ENCODE measurements at places on chromosomes 7 and 10.

GRCh38 chr7:14637968-14638367 is 264.6 kb downstream of the DGKB start:
- no peak for DNase-seq

DNA sequence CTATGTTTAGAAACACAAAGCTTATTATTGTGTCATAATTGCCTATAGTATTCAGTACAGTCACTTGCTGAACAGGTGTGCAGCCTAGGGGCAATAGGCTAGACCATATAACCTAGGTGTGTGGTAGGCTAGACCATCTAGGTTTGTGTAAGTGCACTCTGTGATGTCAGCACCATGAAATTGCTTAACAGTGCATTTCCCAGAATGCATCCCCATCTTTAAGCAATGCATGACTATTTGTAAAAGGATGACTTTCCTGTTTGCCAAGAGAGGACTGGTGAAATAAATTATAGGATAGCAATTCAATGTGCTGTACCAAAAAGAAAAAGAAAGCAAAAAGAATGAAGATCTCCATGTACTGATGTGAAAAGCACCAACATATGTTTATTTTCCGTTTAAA is 288.7 kb upstream of the AUTS2 start:
- no peak for DNase-seq

DNA sequence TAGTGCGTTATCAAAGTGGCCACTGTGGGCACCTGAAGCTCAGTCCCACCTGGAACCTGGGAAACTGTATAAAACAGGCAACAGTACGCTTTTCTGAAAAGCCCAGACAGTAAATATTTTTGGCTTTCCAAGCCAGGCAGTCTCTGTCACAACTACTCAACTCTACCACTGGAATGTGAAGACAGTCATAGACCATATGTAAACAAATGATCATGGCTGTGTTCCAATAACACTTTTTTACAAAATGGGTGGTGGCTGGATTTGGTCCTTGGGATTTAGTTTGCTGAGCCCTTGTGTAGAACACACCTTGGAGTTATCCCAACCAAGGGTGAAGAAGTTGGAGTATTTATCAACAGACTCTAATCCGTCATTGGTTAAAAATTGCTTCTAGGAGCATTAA is 259.9 kb downstream of the SKIDA1 start:
- DNase-seq: peak; percentile 33

DNA sequence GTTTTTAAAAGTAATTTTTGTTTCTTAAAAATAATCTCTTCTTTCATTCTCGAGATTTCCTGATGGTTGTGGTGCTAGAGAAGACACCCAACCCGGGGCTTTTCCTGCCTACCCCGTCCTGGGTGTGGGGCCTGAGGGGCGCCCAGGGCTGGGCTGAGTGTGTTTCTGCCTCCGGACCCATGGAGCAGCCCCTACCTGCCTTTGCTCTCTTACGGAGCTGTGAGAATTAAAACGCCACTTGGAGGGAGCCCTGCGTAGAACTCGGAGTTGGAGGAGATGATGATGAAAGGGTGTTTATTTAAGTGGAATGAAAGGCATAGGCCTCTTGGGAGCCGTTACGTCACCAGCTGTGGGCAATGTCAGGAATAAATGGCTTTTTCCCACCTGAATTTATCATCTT is 261.8 kb upstream of the SHH start:
- DNase-seq: no peak

- no peak for DNase-seq
Measured at GRCh38 chr10:133123746-133124356, 36.1 kb downstream of the ADGRA1 start.

- DNase-seq: no peak
Measured at GRCh38 chr7:95598511-95598910, 2.2 kb upstream of the PDK4 start.

GRCh38 chr10:119138346-119139306 is 26.9 kb downstream of the SFXN4 start:
- DNase-seq: no peak

DNA sequence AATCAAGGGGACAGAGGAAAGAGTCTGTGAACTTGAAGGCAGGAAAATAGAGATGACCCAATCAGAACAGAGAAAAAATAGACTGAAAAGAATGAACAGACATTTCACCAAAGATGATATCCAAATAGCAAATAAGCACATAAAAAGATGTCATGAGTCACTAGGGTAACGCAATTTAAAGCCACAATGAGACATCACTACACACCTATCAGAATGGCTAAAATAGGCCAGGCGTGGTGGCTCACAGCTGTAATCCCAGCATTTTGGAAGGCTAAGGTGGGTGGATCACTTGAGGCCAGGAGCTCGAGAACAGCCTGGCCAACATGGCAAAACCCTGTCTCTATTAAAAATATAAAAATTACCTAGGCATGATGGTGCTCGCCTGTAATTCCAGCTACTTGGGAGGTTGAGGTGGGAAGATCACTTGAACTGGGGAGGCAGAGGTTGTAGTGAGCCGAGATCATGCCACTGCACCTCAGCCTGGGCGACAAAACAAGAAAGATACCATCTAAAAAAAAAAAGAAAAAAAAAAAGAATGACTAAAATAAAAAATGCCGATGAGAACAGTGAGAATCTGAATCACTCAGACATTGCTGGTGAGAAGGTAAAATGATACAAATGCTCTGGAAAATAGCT is 100.9 kb downstream of the LHPP start:
- no peak for DNase-seq

GRCh38 chr7:36986948-36987724 is 262.8 kb upstream of the AOAH start:
- DNase-seq: peak; percentile 87

- peak; percentile 44 for DNase-seq
Measured at GRCh38 chr10:114103284-114103683, 59.6 kb downstream of the ADRB1 start.

GRCh38 chr7:70113078-70113477 is 514.8 kb downstream of the AUTS2 start:
- no peak for DNase-seq

GRCh38 chr10:27714349-27714748 is 31.3 kb downstream of the MKX start:
- no peak for DNase-seq

DNA sequence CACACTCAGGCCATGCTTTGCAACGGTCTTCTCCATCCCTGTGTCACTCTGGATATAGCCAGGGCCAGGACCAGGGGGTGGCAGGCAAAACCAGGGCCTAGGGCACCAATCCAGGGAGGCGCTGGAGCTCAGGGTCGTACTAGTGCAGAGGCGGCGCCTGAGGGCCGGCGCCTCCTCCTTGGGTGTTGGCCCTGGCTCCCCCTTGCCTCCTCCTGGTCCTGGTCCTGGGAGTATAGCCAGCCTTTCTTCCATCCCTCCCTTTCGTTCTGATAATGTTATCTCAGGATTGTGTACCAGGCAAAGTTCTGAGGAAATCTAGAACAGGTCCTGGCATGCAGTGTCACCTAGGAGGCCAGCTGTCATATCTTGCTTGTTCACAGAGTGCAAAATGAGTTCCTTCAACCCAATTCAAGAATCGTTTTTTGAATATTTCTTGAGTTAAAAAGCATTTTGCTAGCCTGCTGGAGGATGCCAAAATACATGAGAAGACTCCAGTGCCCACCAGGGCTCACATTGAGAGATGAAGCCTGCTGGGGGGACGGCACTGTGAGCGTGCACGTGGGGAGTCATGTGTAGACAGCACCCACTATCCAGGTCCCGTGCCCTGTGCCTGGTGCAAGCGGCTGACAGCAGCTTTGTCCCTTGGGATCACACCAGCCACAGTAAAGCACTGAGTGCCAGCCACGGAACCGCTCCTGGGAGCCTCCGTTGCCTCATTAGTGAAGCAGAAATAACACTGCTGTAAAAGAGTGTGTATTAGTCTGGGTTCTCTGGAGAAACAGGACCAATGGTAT is 106.9 kb upstream of the C7orf33 start:
- no peak for DNase-seq

DNA sequence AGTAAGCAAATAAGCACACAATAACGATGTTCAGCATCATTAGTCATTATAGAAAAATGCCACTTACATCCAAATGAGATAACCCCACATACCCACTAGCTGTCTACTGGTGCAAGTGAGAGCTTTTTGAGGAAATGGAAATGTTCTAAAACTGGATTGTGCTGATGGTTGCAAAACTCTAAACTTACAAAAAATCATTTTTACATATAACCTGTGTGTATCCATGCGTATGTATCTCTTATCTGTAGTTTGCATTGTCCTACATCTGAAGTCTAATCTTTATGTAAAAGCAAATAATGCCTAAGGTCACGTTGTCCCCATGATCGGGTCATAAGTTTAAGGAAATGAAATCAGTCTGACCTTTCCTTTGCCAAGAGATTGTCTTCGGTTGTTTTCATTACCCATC is 81.6 kb upstream of the DNAJB6 start:
- no peak for DNase-seq

GRCh38 chr7:73770860-73771670 is 995 bp upstream of the CLDN3 start:
- no peak for DNase-seq

DNA sequence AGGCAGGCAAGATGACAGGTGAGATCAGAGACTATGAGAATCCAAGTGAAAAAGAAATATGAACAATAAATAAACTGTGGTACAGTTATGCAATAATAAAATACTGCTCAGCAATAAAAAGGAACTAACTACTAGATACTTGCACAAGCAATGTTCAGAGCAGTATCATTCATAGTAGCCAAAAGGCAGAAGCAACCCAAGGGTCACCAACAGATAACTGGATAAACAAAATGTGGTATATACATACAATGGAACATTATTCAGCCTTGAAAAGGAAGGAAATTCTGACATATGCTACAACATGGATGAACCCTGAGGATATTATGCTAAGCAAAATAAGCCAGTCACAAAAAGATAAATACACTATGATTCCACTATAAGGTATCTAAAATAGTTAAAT is 76.9 kb upstream of the KCNIP2 start:
- no peak for DNase-seq

DNA sequence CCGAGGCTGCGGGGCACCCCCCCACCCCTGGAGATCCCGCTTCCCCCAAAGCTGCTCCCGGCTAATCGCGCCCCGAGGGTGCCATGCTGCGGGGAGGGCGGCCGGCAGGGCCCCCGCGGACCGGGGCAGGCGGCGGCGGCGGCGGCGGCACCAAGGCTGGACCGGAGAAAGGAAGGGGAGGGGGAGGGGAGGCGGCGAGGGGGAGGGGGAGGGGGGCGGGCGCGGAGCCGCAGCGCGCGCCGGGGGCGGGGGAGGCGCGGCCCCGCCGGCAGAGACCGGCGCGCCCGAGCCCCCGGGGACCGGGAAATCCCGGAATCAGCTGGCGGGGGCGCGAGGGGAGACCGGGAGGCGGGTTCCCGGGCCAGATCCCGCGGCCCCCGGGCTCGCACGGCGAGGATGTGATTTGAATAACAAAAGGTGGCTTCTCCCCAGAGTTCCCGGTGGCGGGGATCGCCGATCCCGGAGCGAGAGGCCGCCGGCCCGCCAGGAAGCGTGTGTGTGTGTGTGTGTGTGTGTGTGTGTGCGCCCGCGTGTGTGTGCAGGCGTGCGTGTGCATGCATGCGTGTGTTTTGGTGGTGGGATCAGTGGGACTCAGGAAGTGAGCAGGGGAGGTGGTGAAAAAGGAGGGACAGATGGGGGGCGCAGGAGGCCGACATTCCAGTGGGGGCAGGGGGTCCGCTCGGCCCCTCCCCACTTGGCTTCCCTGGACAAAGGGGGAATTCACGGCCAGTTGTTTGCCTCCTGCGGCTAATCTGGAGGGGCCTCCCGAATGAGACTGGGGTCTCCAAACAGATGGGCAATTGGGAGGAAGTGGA is 99.5 kb downstream of the HIP1 start:
- peak; percentile 45 for DNase-seq

DNA sequence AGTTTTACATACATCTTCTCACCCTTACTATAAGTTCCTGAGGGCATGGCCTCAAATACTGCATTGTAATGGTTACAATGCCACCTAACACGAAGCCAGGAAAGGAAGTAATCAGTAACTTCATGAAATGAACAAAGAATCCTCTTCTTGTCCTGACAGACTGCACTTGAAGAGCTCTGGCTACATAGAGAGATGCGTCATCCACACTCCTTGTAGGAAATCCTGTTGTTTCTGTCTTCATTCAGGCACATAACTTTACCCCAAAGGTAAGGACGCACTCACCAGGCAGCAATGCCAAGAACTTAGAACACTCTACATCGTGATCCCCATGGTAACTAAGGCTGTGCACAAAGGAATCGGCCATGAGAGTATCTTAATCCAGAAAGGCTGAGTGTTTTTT is 80.3 kb upstream of the ARID5B start:
- DNase-seq: no peak

DNA sequence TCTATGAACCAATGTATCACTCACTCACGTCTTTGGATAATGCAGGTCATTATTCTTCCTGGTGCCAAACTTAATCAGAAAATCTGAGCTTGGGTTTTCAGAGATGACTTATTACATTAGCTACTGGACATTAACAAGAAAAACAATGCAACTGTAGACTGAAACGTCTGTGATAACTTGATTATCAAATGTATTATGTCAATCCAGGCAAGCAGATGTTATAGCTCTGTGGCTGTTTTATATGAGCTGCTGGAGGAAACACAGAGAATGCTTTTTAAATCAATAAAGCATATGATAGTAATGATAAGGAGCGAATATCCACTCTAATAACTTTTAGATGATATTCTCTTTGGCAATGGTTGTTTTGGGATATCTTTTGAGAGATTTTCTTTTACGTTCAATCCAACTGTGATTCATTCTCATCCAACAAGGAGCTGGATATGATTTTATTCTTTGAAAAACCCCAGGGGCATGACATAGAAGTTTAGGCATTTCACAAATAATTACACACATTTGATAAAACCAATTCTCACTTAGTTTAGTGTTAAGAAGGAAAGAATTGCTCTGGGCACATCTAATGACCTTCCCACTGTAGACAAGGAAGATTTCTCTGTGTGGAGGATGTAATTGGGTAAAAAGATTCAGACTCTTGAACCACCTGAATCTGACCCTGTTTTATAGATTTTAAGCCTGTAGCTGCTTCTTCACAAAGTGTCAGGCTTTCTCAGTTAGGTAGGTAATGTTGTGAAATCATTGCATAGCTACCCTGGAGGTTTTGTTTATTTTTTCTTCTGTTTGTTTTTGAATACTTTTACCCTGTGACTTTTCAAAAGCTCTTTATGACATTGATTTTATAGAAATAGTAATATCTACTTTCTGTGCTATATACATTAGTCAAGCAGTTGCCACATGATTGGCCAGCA is 1124.7 kb downstream of the DNAJB9 start:
- DNase-seq: no peak

DNA sequence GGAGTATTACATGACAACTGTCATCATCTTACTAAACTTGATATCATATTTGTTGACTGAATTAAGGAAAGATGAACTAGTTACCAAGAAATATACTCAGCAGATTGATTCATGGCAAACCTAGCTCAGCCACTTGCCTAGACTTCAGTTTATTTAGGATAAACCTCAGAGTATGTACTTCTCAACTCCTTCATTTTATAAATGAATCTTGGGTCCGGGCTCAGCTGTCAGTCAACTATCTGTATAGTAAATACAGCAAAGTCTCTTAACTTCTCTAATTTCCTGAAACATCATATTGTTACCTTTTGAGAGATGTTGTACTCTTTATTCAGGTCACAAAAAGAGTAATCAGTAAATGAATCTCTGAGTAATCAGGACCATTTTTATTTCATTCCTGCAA is 211.0 kb upstream of the KLF14 start:
- no peak for DNase-seq

- peak; percentile 9 for DNase-seq
Measured at GRCh38 chr7:111803015-111803758, 240.9 kb upstream of the IMMP2L start.
